ENCODE measurements at places on chromosomes 5 and 9. TPM values are rescaled to one million over a fixed set of nuclear protein-coding genes. Genes with fewer than 3 reads are reported as not detected.

The SLC6A18 gene
- not detected for polyA plus RNA-seq

The AFAP1L1 gene
- polyA plus RNA-seq, result 1.3 TPM

The PCDHGA6 gene
- 2.1 TPM for polyA plus RNA-seq

The NR2F1-AS1 gene
- polyA plus RNA-seq, result 33.7 TPM

The BTNL8 gene
- polyA plus RNA-seq, result not detected

The IL13 gene
- polyA plus RNA-seq, result not detected

The TMEM174 gene
- polyA plus RNA-seq, result not detected

The STC2 gene
- 184 TPM for polyA plus RNA-seq

The PTPA gene
- polyA plus RNA-seq, result 59.9 TPM

The LIFR gene
- 8.1 TPM for polyA plus RNA-seq

The ELAVL2 gene
- polyA plus RNA-seq, result not detected

The CARD9 gene
- 0.60 TPM for polyA plus RNA-seq

The NREP gene
- 1,378 TPM for polyA plus RNA-seq

The PCDHB11 gene
- 1.1 TPM for polyA plus RNA-seq

The TLR4 gene
- 5.1 TPM for polyA plus RNA-seq

- no peak for DNase-seq
Measured at GRCh38 chr9:81132318-81132717, 557.0 kb downstream of the TLE1 start.

- no peak for DNase-seq
Measured at GRCh38 chr5:56388229-56388985, 155.3 kb upstream of the ANKRD55 start.

- DNase-seq, result no peak
Measured at GRCh38 chr9:136532799-136533774, 12.8 kb downstream of the NOTCH1 start.

DNA sequence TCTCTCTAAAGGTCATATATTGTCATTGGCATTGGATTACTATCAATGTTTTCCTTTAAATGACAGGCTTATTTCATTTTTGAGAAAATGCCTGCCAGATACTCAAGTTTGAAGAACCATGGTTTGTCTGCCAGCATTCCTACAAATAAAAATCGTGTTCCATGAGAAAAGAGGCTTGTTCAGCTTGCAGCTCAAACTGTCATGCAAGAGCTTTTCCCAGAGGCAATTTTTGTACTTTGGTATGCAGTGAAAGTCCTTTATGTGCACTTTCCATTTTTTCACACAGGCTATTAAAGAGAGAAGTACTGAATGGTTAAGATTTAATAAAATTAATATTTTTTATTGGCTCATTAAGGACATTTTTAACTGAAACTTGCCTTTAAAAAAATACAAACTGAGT is 110.4 kb downstream of the FBXO4 start:
- DNase-seq, result no peak

DNA sequence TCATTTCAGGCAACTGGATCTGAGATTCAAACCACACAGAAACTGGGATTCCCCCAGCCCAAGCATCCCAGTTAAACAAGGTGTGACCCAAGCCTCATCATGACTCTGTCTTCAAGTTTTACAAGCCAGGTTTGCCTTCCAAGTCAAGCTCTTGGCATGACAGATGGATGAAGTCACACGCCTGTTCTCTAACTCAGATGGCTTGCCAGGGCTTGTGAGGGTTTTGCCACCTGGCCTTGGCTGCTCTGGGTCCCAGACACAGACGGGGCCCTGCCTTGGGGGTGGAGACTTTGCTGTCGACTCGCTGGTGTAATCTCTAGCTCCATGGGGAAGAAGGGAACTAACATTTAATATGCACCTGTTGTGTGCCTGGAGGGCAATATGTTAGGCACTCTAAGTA is 95.8 kb upstream of the RARS1 start:
- DNase-seq, result no peak

- DNase-seq, result no peak
Measured at GRCh38 chr5:10579536-10580521, 16.0 kb downstream of the ANKRD33B start.

DNA sequence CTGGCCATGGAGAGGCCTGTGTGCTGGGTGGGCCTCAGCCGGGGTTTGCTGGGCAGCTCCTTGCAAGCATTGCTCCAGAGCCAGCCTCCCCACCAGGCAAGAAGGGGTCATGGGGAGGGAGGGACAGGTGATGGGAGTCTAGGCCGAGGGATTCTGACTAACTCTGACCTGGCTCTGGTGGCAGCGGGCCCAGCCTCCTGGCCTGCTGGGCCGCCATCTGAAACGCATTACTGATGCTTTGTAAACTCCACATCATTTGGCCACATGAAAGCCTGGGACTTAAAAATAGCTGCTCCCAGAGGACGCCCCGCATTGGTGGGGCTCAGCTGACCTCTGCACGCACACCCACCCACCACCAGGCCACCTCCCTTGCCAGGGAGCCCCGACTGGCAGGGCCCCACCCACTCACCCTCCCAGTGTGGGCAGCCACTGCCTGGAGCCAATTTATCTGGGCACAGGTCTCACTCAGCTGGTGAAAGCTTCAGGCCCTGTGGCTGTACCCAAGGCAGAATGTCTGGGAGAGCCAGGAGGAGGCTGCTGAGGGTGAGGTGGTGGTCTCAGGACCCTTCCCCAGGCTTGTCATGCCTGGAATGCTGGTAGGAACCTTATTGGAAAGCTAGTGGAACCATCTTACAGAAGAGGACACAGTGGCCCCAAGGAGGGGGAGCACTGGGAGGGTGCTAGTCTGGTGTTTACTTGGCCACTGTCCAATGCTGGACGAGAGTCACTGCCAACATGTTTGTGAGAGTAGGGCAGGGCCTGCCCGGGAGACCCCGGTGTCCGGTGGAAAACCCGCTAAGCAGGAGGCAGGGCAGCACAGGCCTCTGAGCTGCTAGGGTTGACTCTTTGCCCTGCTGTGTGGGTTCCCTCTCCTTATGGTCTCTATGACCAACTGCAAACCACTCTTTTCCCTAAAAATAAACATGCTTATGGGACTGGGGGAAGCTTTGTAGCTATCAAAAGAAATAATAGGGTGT is 10.8 kb downstream of the TCF7 start:
- DNase-seq, result peak; percentile 99

DNA sequence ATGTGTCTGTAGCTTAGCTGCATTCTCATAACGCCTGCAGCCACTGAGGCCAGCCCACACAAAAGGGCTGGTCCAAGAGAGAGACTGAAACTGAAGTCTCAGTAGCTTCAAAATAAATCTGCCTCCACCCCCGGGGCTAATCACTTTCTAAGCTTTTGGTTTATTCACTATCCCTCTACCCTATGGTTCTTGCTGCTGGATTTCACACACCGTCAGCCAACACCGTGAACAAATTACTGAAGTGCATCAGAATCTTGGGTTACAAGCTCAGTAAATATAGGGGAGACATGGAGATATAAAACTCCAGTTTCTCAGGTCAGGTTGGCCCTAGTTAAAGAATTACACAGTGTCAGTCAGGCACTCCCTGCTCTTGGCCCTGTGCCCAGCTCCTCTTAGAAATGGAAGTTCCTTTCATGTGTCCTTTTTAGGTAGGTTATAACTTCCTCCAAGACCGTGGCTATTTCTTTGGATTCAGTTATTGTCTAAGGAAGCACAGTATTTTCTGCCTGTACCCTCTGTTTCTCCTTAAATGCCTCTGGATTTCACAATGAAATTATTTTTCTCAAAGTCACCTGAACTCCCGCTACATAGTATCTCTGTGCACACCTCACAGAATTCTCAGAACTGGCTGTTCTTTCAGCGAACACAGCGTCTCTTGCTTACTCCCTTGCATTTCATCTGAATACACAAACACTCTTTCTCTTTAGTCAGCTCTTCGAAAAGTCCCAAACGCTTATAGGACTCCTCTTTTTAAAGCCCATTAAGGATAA is 112.5 kb downstream of the FAM174A start:
- peak; percentile 1 for DNase-seq

DNA sequence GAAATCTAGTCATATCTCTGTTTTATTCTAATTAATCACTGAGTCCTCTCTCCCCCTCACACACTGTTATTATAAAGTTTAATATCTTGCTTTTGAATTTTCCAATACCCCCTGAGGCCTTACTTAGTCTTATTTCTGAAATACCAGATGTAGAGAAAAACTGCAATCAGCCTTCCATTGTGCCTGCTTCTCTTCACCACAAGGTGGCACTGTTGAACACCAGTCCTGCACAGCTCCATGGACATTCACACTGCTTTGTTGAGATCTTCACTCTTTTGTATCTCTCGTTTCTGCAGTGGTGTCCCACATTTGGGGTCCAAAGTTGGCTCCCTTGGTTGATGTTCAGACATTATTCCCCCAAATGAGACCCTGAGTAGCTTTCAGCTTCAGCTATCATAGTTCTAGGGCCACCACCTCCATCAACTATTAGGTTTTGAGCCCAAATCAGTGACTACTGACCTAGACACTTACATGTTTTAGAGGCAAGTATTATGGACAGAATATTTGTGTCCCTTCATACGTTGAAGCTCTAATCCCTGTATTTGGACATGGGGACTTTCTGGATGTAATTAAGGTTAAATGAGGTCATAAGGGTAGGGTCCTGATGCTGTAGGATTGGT is 24.3 kb downstream of the BOD1 start:
- no peak for DNase-seq

DNA sequence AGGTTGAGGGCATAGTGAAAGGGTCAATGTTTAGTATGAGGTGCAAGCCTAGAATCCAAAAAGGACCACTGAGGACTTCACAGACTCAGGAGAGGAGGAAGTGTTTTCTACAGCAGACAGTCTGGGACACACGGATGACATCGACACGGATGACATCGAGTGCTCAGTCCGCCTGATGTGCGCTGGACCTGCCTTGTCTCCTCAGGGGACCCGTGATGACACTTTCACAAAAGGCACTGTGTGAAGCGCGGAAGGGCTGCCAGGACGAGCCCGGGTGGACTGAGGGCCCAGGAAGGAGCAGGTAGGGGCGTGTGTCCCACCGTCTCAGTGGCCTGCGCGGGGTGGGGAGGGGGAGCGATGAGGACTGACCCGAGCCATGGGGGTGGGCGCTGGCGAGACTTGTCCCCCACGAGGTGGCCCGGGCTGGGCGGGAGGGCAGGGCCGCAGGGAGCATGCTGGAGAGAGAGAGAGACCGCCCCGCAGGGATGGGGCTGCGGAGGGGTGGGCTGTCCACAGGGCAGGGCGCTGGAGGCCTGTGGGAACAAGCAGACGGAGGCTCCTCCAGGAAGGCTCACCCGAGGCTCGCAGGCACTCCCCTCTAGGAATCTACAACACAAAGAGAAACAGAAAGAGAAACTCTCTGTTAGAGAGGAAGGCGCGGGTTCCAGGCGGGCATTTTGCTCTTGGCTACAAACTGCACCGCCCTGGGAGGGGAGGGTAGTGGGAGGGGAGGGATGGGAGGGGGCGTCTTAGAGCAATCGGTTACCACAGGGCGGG is 54.9 kb downstream of the USP20 start:
- no peak for DNase-seq

- peak; percentile 97 for DNase-seq
Measured at GRCh38 chr9:129570450-129571297, 50.2 kb downstream of the C9orf50 start.

DNA sequence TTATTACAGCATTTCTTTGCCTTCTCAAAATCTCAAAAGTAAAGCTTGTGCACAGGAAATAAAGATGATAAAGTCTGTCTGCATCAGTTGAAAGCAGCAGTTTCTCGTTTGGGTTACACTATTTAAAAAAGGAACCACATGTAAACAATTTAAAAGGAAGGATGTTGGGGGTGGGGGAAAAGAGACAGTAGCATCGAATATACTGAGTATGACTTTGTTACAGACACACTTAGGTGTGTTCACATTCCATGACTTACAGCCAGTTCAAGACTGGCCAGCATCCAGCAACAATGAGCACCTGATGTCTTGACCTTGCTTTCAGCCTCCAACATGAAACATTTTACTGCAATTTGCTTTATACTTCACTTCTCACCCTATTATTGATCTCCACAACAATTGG is 8.7 kb downstream of the GAPT start:
- no peak for DNase-seq

DNA sequence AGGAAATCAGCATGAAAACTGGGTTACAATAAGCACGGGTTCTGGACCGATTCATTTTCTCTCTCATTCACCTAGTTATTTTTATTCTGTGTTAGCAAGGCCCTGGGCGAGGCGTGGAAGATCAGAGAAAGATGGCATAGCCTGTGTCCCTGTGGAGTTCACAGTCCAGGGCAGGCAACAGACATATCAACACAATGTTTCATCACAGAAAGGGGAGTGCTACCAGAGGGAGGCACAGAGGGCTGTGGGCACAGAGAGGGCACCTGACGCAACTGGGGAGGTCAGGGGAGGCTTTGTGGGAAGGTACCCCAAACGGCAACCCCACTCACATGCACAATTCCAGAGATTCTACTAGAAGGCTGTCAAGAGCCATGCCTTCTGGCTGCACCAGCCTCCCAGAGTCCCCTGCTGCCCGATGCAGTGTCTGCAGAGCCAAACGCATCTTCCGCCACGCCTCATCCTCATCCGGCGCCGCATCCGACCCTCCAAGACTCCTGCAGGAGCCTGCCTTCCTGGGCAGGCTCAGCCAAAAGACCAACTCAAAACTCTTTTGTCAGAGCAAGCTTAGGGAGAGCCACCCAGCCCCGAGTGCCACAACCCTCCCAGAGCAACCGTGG is 1.4 kb downstream of the FAM193B start:
- peak; percentile 74 for DNase-seq

DNA sequence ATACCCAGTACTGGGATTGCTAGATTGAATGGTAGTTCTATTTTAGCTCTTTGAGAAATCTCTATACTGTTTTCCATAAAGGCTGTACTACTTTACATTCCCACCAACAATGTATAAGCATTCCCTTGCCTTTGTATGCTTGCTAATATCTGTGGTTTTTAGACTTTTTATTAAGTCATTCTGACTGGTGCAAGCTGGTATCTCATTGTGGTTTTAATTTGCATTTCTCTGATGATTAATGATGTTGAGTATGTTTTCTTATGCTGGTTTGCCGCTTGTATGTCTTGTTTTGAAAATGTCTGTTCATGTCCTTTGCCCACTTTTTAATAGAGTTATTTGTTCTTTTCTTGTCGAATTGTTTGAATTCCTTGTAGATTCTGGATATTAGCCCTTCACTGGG is 512.7 kb upstream of the PAPPA start:
- peak; percentile 83 for DNase-seq

GRCh38 chr9:136774416-136775045 is 10.2 kb upstream of the LCN15 start:
- DNase-seq, result no peak

GRCh38 chr9:126233913-126234525 is 92.6 kb upstream of the MVB12B start:
- DNase-seq, result no peak

- DNase-seq, result no peak
Measured at GRCh38 chr5:167280111-167280510, 1011.3 kb upstream of the WWC1 start.

GRCh38 chr5:166045961-166046360 is 2245.5 kb upstream of the WWC1 start:
- DNase-seq, result no peak

DNA sequence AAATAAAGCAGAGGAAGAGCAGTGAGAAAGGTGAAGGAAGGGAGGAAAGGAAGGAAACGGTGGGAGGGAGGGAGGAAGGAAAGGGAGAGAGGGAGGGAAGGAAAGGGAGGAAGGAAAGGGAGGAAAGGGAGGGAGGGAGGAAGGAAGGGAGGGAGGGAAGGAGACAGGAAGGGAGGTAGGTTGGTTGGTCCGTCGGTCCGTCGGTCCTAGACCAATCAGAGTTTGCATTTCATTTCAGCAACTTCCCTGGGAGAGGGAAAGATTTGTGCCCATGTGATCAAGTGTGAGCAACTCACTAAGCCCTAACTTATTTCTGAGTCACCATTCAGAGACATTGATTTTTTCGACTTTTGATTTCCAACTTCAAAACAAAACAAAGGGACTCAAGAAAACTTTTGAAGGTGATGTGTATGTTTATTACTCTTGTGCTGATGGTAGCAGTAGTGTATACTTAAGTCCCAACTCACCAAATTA is 18.8 kb downstream of the NANS start:
- peak; percentile 90 for DNase-seq
